ENCODE measurements at places on chromosomes 6 and 20.

- no peak for DNase-seq
Observed at GRCh38 chr6:106102967-106103727, 17.0 kb downstream of the PRDM1 start.

DNA sequence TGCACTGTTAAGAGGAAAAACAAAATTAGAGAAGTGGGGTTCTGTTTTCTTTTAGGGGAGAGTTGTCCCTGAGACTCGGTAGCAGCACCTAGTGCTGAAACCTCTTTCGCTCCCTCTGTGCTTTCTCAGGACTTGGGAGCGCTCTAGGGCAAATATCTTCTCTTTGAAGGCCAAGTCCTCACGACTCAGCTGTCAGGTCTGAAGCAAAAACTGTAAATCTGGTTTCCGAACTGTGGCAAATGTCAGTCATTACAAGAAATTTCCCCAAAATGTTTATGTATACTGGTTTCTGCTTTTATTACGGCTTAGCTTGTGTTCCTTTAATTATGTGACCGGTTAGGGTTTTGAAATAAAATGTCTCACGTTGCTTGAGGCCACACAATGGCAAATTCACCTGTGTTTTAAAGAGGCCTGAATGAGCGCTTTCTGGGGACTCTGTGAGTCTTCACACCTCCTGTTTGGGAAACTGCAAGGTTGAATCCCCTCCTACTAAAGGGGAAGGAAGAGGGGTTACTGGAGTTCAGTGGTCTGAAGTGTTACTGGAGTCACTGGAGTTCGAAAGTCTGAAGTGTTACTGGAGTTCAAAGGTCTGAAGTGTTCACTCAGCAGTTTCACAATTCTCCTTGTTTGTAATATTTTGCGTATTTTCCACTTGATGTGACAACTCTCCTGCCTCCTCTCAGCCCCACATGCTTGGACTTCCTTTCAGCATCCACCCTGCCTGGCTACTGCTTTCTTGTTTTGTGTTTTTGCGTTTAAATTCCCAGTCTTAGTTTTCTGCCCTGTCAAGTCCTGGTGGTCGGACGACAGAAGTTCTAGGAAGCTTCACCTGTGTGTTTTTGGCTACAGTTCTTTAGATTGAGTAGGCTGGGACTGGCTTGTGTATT lies 1.6 kb downstream of the SMPDL3A start:
- DNase-seq: no peak

- DNase-seq: no peak
Observed at GRCh38 chr6:160137130-160137988, 15.7 kb downstream of the SLC22A1 start.

DNA sequence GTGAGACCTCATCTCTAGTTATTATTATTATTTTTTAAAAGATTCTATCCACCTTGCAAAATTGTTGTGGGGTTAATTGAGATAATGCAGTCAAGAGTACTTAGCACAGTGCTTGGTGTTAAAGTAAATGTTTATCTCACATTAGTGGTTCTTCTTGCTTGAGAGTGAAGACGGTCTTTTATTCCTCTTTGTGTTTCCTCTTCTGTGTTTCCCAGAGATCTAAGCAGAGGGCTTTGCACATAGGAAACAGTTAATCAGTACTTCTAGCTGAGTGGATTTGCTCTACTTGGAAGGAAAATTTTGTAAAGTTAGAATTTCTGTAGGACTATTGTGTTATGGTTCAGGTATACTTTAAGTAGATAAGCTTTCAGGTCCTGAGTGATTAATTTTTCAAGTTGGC lies 3.5 kb downstream of the ARMC2 start:
- DNase-seq: no peak

DNA sequence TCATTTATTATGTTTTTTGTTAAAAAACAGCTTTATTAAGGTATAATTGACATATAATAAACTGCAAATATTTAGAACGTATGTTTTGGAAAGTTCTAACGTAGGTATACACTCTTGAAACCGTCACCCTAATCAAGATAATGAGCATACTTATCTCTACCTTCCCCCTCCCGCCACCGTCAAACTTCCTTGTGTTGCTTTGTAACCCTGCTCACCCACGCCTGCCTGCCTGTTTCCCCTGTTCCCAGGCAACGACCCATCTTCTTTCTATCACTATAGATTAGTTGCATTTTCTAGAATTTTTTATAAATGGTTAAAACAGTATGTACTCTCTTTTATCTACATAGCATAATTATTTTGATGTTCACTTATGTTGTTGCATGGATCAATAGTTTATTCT lies 33.5 kb upstream of the GCLC start:
- DNase-seq: no peak

- no peak for DNase-seq
Observed at GRCh38 chr6:112475083-112475482, 128.0 kb downstream of the RFPL4B start.

DNA sequence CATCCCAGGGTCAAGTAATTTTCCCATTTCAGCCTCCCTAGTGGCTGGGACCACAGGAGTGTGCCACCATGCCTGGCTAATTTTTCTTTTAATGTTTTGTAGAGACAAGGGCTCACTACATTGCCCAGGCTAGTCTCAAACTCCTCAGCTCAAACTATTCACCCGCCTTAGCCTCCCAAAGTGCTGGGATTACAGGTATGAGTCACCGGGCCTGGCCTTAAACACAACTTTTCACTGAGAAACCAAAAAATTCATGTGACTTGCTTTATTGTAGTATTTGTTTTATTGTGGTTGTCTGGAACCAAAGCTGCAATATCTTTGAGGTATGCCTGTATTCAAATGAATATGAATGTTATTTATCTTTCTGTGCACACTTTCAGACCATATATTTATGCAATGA lies 72.2 kb downstream of the RWDD2A start:
- no peak for DNase-seq

GRCh38 chr6:6723921-6724538 lies 135.5 kb downstream of the LY86 start:
- no peak for DNase-seq

DNA sequence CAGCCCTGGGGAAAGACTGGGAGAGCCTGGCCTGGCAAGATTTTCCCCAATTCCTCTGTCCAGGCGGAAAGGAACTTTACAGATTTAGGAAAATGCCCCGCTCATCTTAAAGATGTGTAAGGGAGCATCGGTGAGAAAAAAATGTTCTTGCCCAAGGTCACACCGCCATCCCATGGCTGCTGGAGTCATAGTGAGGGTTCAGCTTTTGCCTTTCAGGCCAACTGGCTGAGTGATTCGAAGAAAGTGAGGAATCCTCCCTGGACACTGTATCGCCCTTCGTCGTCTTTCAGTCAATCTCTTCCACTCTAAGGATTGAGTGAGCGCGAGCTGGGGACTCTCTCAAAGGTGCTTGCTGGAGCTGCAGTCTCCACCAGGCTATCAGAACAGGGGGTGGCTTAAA lies 1.4 kb downstream of the WFDC2 start:
- DNase-seq: no peak
